A549 treated with dexamethasone at 1 μM for 4 hours (cell line): ENCODE measurements at places on chromosomes 11 and 22. TPM values are rescaled to one million over a fixed set of nuclear protein-coding genes. Genes with fewer than 3 reads are reported as not detected.

Gene SCGB1D2
- not detected in 5 replicates for total RNA-seq

Gene PTGDR2
- total RNA-seq: 0.05 to 0.14 TPM (median 0.10 TPM) in 5 replicates

Gene H19
- 10.4 to 29.9 TPM (median 23.5 TPM) in 5 replicates for total RNA-seq

Gene DRD2
- 0.06 to 0.09 TPM in 2 of 5 replicates, not detected in the others for total RNA-seq

Gene CARD18
- total RNA-seq: not detected in 5 replicates

Gene MAPK12
- total RNA-seq: 16.4 to 26.6 TPM (median 22.3 TPM) in 5 replicates

Gene CD6
- total RNA-seq: 0.05 to 0.41 TPM (median 0.11 TPM) in 5 replicates

Gene OR51A4
- total RNA-seq: not detected in 5 replicates

Gene OR8G1
- not detected in 5 replicates for total RNA-seq

Gene NCR3LG1
- 1.9 to 3.7 TPM (median 2.8 TPM) in 5 replicates for total RNA-seq

Gene SAA4
- total RNA-seq: not detected in 5 replicates

Gene APOL3
- 0.05 to 0.14 TPM (median 0.07 TPM) in 5 replicates for total RNA-seq

Gene OR8G5
- total RNA-seq: not detected in 5 replicates

Gene GVQW3
- total RNA-seq: 0.63 to 1.2 TPM (median 0.96 TPM) in 5 replicates

Gene OR4A47
- not detected in 5 replicates for total RNA-seq

Gene ASCL2
- total RNA-seq: 0.04 to 0.05 TPM in 2 of 5 replicates, not detected in the others

Gene CD248
- not detected in 5 replicates for total RNA-seq

Gene TYR
- total RNA-seq: not detected in 5 replicates

Gene ATXN10
- 91.5 to 115 TPM (median 98.8 TPM) in 5 replicates for total RNA-seq

Gene P2RY2
- 7.7 to 14.2 TPM (median 11.5 TPM) in 5 replicates for total RNA-seq

Gene INS
- total RNA-seq: not detected in 5 replicates

Gene CST6
- total RNA-seq: not detected in 5 replicates

Gene MMP10
- 0.53 to 1.6 TPM (median 0.87 TPM) in 5 replicates for total RNA-seq

Gene POTEH
- total RNA-seq: not detected in 5 replicates
